ENCODE measurements at places on chromosomes 11 and 22. TPM values are rescaled to one million over a fixed set of nuclear protein-coding genes. Genes with fewer than 3 reads are reported as not detected.

The TMEM45B gene
- 3.8 TPM for total RNA-seq

The RAG2 gene
- not detected for total RNA-seq

GRCh38 chr11:119585043-119585781, 143.8 kb downstream of the NECTIN1 start:
- DNase-seq = no peak

GRCh38 chr22:47580121-47580520, 817.7 kb downstream of the TBC1D22A start:
- DNase-seq = no peak
